Esophagus squamous epithelium (tissue), 5 donors: ENCODE measurements at places on chromosomes 7 and 10.

DNA sequence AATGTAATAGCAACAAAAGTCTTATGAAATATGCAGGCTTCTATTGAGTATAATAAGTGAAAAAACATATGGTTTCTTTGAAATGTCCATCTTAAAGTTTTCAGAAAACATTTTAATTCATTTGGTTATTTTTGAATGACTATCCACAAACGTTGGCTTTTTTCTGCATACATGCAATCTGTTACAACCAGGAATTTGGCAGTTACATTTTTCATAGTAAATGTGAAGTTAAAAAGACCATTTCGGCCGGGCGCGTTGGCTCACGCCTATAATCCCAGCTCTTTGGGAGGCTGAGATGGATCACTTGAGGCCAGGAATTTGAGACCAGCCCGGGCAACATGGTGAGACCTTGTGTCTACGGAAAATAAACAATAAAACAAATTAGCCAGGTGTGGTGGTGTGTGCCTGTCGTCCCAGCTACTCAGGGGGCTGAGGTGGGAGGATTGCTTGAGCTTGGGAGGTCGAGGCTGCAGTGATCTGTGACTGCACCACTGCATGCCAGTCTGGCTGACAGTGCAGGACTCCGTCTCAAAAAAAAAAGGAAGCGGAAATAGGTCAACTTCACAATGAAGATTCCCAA, 73.9 kb upstream of the NMT2 start:
- no peak for DNase-seq

DNA sequence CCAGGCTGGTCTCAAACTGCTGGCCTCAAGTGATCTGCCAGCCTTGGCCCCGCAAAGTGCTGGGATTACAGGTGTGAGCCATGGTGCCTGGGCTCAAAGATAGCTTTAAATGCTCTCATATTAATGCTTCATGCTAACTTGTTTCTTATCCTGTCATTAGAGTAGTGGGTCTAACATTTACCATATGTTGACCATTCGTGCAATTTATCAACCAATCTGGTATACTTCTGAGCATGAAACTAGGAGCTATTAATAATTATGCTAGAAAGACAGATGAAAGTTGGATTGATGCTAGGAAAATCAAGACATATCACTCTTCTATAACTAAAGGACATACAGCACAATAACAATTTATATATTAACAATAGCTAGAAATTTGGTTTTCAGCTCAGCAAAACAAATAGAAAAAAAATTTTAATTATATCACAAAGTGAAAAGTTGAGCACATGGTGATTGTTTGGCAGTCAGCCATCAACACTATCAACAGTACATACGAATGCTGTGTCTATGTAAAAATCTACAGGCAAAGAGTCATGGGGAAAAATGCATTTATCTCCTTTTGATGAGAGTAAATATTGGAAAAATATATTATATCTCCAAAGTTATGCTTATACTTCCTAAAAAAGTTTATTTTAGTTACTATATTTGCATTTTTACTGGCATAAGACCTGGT, 112.1 kb upstream of the ABCB5 start:
- no peak for DNase-seq

DNA sequence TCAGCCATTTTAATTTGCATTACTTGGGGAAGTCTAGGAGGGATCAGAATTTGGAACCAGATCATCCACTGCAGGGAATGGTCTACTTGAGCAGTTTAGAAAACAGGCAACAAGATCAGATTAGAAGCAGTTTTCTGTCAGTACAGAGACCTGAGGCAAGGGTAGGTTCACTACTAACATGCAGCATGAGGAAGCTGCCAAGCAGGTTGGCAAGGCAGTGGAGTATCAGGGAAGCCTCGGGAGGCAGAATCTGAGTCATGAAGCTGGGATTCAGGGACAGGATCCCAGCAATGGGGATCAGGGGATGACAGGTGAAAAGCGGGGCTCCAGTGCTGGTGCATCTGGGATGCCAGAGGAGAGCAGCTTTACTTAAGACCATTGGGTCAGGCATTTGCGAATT, 28.1 kb downstream of the ENO4 start:
- DNase-seq = no peak

GRCh38 chr10:3137958-3138726, 34.4 kb downstream of the PITRM1 start:
- no peak for DNase-seq

DNA sequence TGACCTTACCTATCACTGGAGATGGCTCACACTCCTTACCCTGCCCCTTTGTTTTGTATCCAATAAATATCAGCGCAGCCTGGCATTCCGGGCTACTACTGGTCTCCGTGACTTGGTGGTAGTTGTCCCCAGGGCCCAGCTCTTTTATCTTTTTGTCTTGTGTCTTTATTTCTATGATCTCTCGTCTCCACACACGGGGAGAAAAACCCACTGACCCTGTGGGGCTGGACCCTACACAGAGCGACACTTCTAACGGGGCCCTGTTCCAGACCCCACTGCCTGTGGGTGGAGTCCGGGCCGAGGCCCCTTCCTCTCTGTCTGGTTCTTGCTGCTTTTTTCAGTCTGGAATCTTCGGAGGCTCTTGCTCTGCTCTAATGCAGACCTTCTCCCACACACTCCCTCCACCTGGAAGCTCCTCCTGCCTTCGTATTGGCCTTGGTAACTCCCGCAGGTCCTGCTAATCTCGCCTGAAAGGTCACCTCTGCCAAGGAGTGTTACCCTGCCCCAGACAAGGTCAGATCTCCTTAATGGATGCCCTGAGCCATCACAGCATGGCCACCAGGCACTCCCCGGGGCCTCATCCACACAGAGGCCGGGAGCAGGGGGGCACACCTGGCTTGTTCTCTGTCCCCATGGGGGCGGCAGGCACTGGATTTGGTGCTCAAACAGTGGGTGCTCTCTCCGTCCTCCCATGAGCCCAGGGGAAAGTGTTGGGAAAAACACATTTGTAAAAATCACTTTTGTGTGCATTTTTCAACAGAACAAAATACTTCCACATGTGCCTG, 531.7 kb downstream of the PTPRN2 start:
- no peak for DNase-seq

GRCh38 chr10:62819141-62819920, 3.2 kb upstream of the EGR2 start:
- no peak for DNase-seq

DNA sequence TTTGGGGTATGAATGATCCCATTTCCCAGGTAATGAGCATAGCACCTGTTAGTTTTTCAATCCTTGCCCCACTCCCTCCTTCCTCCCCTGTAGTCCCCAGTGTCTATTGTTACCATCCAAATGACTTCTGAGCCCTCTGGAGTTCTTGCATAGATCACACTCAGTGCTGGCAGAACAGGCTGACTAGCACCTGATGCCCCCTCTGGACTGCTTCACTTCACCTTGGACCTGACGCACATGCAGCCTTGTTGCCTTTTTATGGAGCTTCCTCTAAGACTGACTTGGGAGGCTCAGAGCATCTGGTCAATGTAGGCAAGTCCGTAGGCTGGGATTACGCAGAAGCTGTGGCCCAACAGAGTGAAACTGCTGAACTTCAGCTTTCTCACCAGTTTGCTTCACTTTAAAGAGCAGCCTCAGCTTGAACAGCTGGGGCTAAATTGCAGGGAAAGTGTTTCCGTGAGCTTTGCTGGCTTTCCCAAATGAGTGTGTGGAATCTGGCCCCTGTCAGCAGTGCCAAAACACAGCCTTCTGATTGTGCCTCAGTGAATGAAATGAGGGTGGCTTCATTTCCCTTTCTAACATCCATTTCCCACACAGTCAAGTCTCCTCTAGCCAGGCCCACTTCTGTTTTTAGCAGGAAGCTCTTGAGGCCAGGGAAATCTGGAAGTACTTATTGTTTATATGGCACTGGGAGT, 48.5 kb downstream of the NXPH1 start:
- DNase-seq = no peak

GRCh38 chr7:151777908-151778670, 98.8 kb downstream of the PRKAG2 start:
- DNase-seq = no peak

DNA sequence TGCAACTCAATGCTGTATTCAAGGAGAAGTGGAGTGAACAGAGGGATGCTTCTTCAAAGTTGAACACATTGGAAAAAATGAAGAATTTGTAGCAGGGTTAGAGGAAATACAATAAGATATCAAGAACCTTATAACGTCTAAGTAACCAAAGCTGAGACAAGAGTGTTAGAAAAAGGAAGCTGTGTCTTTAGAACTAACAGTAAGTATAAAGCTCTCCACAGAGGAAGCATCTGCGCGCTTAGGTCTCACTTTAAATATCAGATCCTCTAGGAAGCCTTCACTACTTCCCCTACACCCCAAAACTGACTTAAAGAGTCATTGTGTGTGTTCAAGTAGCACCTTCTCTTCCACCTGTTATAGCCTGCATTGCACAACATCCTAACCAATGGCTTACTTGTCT, 43.0 kb downstream of the CH25H start:
- DNase-seq = no peak

- DNase-seq = no peak
Measured at GRCh38 chr7:141427134-141427533, 124.1 kb upstream of the AGK start.

DNA sequence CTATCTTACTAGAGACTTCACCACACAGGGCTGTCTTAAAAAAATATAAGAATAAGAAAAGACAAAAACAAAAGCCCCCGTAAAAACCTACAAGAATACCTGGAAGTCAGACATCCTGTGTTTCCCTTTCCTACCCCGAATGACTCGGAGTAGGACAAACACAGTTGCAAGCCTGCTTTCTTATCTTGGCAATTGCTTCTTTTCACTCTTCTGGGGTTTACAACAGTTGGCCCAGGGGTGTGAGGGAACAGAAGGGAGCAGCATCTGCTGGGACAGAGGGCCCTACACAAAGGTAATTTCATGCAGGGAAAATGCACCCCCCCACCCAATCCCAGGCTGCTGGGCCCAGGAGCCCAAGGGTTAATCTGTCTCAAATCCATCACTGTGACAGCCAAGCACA, 220.6 kb downstream of the ARHGAP12 start:
- DNase-seq = no peak

GRCh38 chr10:102888048-102888447, 18.8 kb downstream of the AS3MT start:
- no peak for DNase-seq

- DNase-seq = no peak
Measured at GRCh38 chr10:89540420-89540949, 5.1 kb upstream of the SLC16A12 start.

DNA sequence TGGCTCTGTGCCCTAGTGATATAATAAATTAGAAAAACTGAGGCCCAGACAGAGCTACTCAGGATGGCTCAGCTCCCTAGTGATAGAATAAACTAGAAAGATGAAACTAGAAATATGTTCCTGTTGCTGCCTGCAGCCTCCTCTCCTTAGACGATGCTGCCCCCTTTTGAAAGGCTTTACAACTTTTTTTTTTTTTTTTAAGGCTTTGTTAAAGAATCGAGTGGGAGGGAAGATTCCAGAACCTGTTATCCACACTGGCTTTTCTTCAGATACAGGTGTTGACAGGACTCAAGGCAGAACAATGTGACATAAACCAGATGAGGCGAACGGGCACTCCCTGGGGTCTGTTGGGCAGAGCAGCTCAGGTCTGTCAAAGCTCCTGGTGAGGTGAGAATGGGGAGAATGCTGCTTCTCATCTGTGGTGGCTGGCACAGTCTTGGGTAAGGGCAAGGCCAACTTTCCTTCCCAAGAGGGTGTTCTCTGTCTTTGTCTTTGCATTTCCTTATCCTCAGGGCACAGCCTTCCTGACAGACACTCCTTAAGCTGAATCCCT, 175.1 kb downstream of the COBL start:
- no peak for DNase-seq

- no peak for DNase-seq
Measured at GRCh38 chr7:129258649-129259389, 34.0 kb downstream of the AHCYL2 start.

DNA sequence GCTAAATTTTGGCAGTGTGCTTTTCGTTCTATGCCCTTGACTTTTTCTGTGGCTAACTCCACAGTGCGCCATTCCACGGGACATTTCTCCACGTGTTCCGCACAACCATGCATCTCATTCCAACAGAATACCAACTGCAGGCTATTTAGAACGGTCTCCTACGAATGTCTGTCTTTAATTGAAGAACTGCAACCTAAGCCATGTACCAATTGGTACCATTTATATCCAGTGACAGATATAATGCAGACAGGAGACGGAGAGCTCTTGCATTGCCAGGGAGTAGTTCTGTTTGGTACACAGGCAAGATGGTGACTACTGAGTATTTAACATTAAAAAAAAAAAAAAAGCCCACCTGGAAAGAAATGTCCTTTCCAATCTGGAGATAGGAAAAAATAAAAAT, 9.1 kb downstream of the SFMBT2 start:
- DNase-seq = no peak

- no peak for DNase-seq
Measured at GRCh38 chr10:1043532-1043995, 5.4 kb downstream of the IDI1 start.

DNA sequence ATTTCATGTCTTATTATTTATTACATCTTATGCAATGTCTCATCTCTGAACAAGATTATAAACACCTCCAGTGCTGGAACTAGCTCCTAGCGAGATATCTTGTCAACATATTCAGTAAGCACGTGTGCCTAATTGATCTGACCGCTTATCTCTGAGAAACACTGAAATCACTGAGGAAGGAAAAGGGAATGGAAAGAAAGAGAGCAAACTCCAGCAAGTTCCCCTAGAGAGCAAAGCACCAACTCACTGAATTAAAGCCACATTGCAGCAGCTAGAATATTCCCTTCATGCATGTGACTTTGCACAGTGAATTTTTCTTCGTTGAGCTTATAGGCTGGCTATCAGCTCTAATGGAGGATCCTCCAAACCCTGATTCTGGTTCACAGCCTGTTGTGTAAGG, 177.1 kb upstream of the FRMD4A start:
- DNase-seq = no peak

DNA sequence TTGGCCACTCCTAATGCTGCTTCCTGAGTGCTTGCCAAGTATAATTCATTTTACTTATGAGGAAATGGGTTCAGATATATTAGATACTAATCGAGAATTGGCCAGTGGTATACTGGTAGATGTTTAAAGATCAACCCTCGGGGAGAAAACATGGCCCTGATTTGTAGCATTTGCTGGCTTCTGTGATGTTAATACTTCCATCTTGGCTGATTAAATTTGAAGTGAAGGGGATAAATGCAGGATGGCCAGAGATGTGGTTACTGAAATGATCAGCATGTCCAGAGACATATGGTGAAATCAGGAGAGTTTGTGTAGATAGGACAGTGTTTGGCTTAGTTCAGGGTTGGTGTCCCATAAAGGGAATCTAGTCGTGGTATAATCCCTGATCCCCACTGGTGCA, 11.2 kb downstream of the UBE2D4 start:
- no peak for DNase-seq

GRCh38 chr10:128213156-128213555, 86.9 kb upstream of the MKI67 start:
- no peak for DNase-seq
